ENCODE measurements at places on chromosomes 4 and X.

DNA sequence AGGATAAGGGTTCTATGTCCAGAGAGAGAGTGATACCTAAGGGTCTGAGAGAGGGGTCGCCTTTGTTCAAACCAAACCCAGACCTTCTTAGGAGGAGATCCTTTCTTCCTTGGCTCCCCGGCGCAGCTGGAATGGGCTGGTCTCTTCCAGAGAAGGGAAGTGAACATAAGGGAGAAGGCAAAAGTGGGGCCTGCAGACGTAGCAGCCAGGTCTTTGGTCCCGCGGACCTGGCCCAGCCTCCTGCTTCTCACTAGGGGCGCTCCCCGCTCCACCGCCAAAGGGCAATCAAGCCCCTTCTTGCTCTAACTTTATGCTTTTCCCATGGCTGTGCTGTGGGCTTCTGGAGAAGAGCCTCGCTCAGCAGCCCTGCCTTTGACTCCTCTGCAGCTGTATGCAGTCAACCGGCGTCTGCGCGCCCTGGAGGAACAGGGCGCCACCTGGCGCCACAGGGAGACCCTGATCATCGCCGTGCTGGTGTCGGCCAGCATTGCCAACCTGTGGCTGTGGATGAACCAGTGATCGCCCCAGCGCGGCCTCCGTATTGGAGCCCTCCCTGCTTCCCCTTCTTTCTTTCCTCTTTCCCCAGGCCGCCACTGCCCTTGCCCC, 6.5 kb downstream of the FATE1 start:
- DNase-seq = no peak

DNA sequence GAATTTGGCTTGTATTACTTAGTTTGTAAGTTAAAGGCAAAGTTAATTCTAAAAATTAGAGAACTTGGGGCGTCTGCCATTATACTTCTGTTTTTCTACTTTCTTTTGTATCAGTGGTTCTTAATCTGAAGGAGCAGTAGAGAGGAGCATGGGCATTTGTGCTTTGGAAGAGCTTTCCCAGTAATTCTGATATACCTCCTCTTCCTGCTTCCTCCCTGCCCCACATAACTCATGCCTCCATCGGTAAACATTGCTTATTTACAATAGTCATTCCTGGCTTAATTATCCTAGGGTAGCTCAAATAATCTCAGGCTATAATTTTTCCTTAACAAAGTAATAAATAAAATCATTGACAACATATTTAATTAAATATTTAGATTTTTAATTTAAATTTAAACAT, 37.1 kb upstream of the SPARCL1 start:
- DNase-seq = no peak

DNA sequence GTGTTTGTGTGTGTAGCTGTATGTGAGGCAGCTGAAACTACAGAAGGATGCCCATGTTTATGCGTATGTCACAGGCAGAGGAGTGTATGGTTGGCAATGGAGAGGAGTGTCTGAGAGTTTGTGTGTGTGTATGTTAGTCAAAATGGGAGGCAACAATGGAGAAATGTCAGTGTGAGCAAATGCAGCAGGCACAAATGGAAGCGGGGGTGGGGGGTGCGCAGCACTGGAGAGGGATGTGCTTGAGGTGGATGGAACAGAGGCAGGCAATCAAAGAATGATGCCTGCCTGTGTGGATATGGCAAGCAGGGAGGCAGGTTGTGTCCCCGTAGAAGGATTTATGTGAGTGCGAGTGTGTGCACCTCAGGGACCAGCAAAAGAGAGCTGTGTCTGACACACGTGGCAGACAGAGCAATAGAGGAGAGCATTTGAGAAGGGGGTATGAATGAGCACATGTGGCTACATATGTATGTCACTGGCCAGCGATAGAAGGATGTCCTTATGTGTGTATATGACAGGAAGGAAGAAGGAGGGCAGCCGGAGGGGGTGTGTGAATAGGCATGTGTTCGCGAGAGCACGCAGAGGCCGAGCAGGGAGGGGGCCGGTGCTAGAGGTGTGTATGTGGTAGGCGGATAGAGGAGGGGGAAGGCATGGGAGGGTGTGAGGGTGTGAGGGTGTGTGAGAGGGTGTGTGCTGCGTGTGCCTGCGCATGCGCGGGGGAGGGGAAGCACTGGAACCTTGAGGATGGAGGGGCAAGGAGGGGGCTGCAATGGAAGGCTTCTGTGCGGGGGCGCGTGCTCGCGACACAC, 1.1 kb downstream of the PJA1 start:
- peak; percentile 26 for DNase-seq

- DNase-seq = no peak
Observed at GRCh38 chr4:85368932-85369331, 106.0 kb upstream of the ARHGAP24 start.

GRCh38 chrX:56812515-56813105, 83.6 kb downstream of the NBDY start:
- DNase-seq = no peak

- no peak for DNase-seq
Observed at GRCh38 chr4:119040694-119041185, 94.9 kb upstream of the MYOZ2 start.

- DNase-seq = no peak
Observed at GRCh38 chr4:113187358-113187757, 137.9 kb downstream of the ANK2 start.

- DNase-seq = no peak
Observed at GRCh38 chrX:147848543-147849443, 62.9 kb upstream of the FMR1 start.

All from activated T-helper 1 cell treated with anti-CD3 and anti-CD28 coated beads, Interleukin-2, amount 50 U/mL, for 16 hours (primary cell).